ENCODE measurements at places on chromosomes 4 and X.

GRCh38 chr4:40038977-40039376 is 17.7 kb upstream of the N4BP2 start:
- no peak for DNase-seq

DNA sequence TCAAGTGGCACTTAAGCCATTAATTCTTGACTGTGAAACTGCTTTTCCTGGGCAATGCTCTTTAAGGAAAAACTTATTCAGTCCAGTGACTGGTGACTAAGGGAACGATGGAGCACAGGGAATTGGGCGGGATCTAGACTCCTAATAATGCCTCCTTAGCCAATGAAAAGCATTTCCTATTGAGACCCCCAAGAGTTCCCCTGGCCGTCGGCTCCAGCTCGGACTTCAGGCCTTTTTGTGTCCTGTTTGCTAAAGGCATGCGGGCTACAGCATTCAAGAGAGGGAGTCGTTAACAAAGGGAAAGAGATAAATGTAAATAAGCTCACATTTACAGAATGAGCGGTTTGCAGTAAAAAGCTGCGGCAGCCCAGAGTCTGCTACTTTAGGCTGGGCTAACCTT is at the start of gene LPAR4:
LPAR4 (plus strand) TSS at position 232 of the 400 bp plus-strand sequence. CDS start 7,150 bp downstream, outside the sequence.
- DNase-seq, result no peak

DNA sequence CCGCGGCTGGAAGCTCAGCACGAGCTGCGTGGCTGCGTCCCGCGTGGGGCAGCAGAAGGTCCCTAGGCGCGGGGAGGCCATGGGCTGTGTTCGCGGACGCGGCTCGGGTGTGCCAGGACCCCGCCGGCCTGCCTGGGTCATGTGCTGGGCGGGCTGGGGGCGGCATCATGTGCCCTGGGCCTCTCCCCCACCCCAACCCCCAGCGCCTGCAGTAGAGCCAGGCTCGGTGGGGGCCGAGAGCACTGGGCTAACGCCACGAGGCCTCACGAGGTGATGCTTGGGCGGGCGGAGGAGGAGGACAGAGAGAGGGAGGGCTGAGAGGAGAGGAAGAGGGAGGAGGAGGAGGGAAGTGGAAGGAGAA is at the start of gene GPR143:
GPR143 (minus strand) TSS at position 111 of the 361 bp plus-strand sequence; CDS start at position 81, 30 bp downstream.
- no peak for DNase-seq

- no peak for DNase-seq
These were observed 5.3 kb upstream of the MAMLD1 start for GRCh38 chrX:150357790-150358189.

- no peak for DNase-seq
These were observed 218.5 kb upstream of the ANKRD50 start for GRCh38 chr4:124931050-124931449.

GRCh38 chr4:143514901-143515300 is 1.4 kb downstream of the SMARCA5 start:
- no peak for DNase-seq

DNA sequence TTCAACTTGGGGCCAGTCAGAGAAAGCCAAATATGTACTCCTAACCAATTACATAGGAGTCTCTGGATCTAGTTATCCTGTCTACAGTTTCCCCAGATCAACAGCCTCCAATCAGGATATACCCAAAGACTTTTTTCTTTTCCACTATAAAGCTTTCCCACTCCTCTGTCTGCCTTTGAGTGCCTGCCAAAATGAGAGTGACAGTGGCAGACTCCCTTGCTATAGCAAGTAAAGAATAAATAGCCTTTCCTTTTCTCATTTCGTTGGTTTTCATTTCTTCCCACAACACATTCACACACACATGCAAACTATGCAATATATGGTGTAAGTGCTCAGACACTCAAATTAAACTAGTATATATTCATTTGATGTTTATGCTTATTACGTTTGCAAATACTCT is 302.4 kb upstream of the TACR3 start:
- DNase-seq, result no peak

DNA sequence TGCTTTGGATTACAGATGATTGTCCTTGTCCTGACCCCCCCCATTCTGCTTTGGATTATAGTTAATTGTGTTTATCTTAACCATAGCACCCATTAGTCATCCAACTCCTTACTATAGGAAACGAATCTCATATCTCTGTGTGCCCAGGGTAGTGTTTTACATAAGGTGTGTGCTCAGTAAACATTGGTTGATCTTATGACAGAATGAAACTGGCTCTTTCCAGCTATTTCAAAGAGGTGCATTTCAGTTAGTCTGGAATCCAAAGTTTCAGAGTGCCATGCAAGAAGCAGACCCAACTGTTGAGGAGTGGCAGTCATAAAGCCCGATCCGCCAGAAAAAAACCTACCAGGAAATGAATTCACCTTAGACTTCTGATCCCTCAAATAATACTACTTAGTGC is 14.7 kb downstream of the TRIM2 start:
- DNase-seq, result no peak

- no peak for DNase-seq
These were observed 94.6 kb downstream of the ANK2 start for GRCh38 chr4:113144091-113144490.

All from NB4 (cell line).